ENCODE measurements at places on chromosomes 5 and 9.
A peak's percentile ranks its signal among the peaks of the same experiment; 100 is the strongest.

- DNase-seq = no peak
Observed at GRCh38 chr5:169566202-169566601, 17.4 kb upstream of the SPDL1 start.

DNA sequence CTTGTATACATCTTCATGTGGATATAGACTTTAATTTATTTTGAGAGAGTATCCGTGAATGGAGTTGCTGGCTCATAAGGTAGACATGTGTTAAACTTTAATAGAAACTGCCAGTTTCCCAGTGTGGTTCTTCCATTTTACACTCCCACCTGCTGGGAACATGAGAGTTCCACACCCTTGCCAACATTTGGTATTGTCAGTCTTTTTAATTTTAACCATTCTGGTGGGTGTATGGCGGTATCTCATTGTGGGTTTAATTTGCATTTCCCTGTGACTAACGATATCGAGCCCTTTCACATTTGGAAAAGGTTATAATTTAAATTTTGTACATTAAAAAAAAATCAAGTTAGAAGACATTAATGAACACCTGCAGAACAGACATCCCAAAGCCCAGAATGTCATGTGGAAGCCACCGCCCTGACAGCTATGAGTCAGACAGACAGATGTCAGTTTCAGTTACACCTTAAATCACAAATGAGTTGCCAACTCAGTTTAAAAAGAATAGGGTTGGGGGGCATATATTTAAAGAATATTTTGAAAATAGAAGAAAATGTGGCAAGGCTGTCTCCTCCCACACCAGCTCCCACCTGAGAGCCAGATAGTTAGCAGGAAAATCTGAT is 36.9 kb downstream of the ANKRD33B start:
- no peak for DNase-seq

DNA sequence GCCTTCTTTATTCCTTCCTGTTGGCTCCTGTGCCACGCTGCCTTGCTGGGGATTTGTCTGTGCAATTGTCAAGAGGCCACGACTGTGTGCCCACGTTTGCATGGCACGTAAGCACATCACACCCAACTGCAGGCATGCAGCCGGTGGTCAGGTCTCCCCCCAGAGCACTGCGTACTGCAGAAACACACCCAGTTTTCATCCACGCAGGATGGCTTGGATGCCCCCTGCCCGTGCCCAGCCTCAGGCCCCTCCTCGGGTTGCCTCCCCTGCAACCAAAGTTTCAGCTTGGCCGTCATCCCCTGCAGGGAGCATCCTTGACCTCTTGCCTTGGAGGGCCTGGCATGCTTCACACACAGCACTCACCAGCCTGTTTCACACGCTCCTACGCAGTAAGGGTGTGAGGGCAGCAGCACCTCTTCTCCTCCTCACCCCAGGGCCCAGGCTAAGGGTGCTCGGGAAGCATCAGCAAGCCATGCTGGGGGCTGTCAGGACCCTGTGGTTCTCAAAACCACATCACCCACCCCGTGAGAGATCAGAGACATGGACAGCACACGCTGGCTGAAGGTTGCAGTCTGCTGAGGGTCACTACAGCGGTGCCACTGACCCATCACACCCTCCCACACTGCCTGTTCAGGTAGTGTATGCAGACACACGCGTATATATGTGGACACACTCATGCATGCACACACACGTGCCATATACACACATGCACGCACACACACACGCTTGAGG is 3.1 kb downstream of the MRPL36 start:
- no peak for DNase-seq

DNA sequence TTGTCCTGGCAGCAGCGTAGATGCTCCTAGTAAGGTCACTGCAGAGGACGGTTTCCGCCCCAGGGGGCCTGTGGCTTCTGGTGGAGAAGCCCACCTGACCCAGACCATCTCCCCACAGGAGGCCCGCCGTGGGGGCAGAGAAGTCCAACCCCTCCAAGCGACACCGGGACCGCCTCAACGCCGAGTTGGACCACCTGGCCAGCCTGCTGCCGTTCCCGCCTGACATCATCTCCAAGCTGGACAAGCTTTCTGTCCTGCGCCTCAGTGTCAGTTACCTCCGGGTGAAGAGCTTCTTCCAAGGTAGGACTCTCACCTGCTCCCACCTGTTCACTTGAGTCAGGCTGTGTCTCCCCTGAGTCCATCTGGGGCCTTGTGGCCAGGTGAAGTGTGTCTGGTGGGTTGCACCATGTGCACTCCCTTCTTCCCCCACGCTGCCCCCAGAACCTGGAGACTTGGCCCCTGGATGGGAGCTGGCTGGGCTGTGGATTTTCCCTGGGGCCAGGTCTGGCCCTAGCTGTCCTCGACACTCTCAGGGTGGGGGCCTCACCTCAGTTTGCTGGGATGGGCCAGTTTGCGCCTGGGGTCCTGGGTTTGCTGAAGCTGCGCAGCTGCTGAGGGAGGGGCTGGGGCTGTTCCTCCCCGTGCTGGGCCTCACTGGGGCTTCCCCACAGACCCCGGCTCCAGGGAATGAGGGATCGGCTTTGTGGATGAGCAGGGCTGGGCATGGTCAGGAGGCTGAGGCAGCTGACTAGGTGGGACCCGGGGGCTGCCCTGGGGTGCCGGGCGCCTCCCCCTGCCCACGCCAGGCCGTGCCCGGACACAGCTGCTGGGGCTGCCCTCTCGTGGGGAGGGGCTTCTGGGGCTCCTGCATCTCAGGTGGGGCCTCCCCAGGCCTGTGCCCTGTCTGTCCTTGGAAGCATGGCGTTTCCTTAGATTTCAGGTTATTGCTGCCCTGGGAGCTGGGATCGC is 32.4 kb downstream of the AHRR start:
- no peak for DNase-seq

DNA sequence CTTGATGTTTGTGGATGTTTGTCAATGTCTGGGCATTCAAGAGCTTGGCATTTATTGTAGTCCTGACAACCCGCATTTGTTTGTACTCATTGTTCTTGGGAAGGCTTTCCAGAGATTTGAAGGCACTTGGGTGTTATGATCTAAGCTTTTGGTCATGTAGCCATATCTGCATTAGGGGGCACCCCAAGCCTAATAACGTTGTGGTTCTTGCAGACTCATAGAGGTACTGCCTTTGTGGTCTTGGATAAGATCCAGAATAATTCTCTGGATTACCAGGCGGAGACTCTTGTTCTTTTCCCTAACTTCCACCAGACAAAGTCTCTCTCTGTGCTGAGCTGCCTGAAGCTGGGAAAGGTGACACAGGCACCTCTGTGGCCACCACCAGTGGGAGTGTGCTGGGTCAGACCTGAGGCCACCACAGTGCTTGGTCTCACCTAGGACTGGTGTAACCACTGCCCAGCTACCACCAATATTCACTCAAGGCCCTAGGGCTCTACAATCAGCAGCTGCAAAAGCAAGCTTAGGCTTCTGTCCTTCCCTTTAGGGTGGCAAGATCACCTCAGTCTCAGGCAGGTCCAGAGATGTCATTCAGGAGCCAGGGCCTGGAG is 144.4 kb upstream of the TAS2R1 start:
- no peak for DNase-seq

DNA sequence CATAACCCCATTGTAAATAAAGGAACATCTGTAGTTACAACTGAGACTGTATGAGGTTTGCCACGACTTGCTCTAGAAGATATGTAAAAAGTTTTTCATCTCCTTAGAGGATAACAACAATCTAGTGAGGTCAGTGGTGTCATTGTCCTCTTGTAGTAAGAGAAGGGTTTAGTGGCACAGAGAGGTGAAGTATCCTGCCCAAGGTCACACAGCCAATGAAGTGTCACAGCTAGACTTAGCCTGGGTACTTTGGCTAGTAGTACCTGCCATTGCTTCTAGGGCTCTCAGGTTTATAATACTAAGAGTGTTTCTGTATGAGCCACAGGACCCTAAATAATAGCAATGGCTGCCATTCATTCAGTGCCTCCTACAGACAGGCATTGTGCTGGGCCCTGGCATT is 13.8 kb downstream of the CCDC180 start:
- no peak for DNase-seq

DNA sequence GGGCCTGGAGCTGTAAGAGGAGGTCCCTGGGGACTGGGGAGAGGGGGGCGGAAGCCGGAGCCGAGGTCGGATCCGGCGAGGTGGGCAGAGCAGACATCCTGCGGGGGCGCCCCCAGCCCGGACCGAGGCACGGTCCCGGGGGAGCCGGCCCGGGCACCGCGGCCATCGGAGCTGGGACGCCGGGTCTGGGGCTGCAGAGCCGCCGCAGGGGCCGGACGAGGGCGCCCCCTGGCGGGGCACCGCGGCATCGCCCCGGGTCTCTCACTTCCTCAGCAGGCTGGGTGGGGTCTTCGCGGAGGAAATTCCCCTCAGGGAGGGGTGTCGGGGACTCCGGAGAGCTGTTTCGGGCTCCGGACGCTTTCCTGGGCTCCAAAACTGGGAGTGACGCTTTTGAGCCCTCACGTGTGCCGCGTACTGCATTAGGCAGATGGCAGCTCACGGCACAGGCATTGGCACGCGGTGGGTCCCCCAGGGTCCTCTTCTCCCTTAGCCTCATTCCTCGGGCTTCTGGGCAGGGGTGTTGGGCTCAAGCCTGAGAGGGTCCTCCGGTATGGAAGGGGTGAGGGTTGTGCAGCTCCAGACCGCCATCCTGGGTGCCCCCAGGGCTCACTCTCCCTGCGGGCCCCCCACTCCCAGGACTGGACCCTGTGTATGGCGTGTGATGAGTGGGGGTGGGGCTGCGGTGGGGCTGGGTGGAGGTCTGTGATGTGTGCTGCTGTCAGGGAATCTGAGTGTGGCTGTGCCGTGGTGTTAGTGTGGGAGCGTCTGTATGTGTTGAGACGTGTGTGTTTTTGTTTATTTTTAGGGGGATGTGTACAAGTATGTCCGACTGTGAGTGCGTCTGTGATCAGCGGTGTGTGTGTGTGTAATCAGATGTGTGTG is 29.6 kb downstream of the LHX2 start:
- DNase-seq = peak; percentile 24

DNA sequence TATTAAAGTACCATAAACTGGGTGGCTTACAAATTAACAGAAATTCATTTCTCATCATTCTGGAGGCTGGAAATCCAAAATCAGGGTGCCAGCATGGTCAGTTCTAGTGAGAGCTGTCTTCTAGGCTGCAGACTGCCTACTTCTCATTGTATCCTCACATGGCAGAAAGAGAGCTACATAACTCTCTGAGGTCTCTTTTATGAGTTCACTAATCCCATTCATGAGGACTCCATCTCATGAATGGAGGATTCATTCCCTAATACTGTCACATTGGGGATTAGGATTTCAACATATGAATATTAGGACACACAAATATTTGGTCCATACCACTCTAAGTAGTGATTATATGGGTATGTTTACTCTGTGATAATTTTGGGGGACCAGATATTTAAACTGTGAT is 84.0 kb downstream of the ERP44 start:
- DNase-seq = no peak

DNA sequence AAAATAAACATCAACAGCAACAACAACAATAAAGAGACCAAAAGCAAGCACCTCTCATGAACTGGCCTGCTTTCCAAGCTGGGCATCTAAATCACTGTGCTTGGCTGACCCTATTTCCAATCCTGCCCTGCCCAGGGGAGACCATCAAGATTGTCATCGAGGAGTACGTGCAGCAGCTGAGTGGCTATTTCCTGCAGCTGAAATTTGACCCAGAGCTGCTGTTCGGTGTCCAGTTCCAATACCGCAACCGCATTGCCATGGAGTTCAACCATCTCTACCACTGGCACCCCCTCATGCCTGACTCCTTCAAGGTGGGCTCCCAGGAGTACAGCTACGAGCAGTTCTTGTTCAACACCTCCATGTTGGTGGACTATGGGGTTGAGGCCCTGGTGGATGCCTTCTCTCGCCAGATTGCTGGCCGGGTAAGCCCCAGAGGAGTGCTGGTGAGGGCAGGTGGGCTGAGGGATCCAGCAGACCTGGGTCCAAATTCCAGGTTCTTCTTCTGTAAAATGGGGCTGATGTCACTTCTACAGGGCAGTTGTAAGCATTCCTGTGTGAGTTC is 15.6 kb downstream of the PTGS1 start:
- DNase-seq = no peak

DNA sequence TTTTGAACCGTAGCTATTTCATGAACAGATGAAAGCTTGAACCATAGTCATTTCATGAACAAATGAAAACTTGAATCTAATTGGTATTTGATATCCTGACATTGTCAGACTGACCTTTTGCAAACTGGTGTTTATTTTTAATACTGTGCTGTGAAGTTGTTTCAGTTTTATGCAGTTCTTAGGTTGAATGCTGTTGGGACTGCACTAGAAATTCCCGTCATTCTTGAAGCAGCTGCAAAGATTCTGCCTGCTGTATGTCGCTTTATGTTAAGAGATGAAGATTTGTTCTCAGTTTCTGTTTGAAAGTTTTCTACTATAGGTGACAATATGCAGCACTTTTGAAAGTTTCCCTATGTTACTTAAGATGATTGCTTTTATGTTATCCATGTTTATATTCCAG is 22.5 kb upstream of the FAM120AOS start:
- no peak for DNase-seq

GRCh38 chr5:64505769-64506566 is at the start of gene RGS7BP:
Gene RGS7BP, plus strand, starts transcription at chr5:64506015. Its CDS starts 610 bp downstream, at chr5:64506625.
- DNase-seq = no peak

DNA sequence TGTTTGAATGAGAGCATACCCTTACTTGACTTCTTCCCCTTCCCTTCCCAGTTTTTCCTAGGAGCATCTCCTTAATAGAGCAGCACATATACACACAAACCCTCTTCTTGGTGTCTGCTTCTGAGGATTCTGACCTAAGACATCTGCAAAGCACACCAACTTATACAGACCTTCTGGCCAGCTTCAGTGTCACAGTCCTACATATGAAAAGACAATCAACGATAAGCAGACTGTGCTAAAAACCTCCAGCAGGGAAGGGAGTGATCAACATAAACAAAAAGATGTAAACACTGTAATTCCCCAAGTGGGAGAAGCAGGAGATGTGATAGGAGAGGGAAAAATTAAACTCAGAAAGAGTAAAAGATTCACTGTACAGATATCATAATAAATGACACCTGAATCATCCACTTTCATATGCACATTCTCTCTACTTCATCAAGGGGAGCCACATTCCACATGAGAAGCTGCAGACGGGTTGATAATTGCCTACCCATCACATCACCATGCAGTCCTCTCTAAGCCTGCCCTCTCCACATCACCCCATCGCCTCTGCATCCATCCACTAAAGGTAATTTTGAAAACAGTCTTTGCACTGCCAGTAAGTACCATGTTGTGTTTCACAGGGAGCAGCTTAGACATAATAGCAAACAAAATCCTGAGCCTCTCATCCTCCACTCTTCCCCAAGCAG is 13.0 kb downstream of the APBA1 start:
- no peak for DNase-seq

GRCh38 chr5:122985006-122985700 is 51.4 kb downstream of the PPIC start:
- DNase-seq = no peak

DNA sequence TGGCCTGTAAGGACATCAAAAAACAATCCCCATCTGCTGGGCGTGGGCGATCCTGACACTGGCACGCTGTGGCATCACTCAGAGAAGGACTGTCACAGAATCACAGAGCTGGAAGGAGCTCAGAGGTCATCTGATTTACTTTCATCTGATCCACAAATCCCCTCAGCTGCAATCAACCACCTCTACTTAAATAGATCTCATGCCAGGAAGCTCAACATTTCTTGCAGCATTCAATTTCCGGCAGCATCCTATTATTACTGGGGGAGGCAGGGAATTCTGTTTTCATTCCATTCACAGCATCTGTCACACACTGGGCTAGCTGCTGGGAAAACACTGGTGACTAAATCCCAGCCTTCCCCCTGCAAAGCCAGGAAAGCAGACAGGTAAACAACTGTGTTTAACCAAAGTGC is 38.3 kb downstream of the RETREG1 start:
- no peak for DNase-seq

GRCh38 chr9:125153712-125154367 is 10.5 kb upstream of the SCAI start:
- DNase-seq = no peak
